ENCODE measurements at places on chromosomes 6 and 20.

GRCh38 chr6:133244519-133244918 lies 3.4 kb downstream of the EYA4 start:
- H3K4me3 ChIP-seq: peak overlapping the region; percentile 74
- peak overlapping the region; percentile 84 for H3K27ac ChIP-seq
- peaks cover 23% of the 10 kb centered on the region for H3K4me1 ChIP-seq
- no peaks in the 10 kb centered on the region for H3K27me3 ChIP-seq

DNA sequence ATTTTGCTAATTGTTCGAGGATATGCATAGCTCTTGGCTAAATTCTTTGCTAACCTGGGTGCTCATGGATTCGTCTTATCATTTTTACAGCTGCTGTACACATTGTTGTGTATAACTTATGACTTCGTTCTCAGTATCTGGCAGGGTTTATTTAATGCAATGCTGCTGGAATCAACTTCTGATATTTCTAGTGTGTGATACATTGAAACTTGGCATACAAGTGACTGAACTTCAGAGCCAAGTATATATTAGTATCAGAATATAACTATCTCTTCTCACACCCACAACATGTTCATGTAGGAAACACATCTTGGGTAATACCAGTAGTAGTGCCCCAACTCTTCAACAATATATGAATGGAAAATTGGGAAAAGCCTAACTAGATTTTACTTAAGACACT lies 764.2 kb downstream of the TENT5A start:
- H3K4me3 ChIP-seq: no peak overlapping the region
- H3K4me1 ChIP-seq: no peaks in the 10 kb centered on the region
- DNase-seq: no peak
- H3K27me3 ChIP-seq: no peaks in the 10 kb centered on the region
- H3K27ac ChIP-seq: no peak overlapping the region

- H3K4me1 ChIP-seq: no peaks in the 10 kb centered on the region
- H3K36me3 ChIP-seq: no peaks in the 10 kb centered on the region
- H3K27ac ChIP-seq: no peak overlapping the region
- H3K27me3 ChIP-seq: no peaks in the 10 kb centered on the region
Measured at GRCh38 chr6:164048840-164049516, 634.5 kb downstream of the QKI start.

- H3K27me3 ChIP-seq: no peaks in the 10 kb centered on the region
- H3K4me1 ChIP-seq: no peaks in the 10 kb centered on the region
- DNase-seq: no peak
- no peak overlapping the region for H3K27ac ChIP-seq
Measured at GRCh38 chr6:89777455-89777854, 42.1 kb downstream of the MDN1 start.

- peak; percentile 33 for DNase-seq
- H3K27me3 ChIP-seq: peaks cover 18% of the 10 kb centered on the region
- H3K27ac ChIP-seq: no peak overlapping the region
- H3K4me1 ChIP-seq: no peaks in the 10 kb centered on the region
- no peak overlapping the region for H3K4me3 ChIP-seq
Measured at GRCh38 chr20:58599966-58600365, 51.1 kb upstream of the STX16 start.
